ENCODE measurements at places on chromosomes 3 and 15.

- DNase-seq: no peak
Measured at GRCh38 chr15:101246824-101247745, 4.8 kb downstream of the CHSY1 start.

DNA sequence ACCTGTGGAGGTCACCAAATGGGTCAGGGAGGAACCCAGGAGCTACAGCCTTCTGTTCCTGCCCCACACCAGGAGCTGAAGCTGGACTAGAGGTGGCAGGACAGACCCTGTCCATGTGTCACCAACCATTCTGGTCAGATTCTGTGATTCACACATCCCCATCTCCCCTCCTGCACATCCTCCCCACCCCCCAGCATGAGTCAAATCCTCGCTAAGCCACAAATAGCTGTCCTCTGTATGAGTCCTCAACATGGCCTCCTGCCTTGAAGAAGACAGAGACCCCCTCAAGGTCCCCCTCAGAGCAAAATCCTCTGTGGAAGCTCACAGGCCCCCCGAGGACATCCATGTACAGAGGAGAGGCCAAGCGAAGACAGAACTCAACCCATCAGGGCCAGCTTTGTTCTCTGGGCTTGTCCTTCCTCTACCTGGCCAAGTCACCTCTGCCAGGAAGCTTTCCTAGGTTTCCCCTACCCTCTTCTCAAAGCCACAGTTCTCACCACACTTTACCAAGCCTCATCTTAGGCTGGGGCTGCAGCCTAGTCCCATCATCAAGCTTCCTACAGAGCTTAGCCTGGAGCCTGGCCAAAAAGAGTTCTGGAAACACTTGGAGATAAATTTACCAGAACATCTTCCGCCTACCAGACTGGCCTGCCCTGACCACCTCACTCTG, 17.1 kb downstream of the CACNA2D2 start:
- DNase-seq: no peak

GRCh38 chr15:58241872-58242271, 103.7 kb downstream of the AQP9 start:
- DNase-seq: no peak

- no peak for DNase-seq
Measured at GRCh38 chr3:34793057-34793456, 846.3 kb upstream of the ARPP21 start.

- no peak for DNase-seq
Measured at GRCh38 chr3:42852441-42852840, 23.2 kb downstream of the CYP8B1 start.

DNA sequence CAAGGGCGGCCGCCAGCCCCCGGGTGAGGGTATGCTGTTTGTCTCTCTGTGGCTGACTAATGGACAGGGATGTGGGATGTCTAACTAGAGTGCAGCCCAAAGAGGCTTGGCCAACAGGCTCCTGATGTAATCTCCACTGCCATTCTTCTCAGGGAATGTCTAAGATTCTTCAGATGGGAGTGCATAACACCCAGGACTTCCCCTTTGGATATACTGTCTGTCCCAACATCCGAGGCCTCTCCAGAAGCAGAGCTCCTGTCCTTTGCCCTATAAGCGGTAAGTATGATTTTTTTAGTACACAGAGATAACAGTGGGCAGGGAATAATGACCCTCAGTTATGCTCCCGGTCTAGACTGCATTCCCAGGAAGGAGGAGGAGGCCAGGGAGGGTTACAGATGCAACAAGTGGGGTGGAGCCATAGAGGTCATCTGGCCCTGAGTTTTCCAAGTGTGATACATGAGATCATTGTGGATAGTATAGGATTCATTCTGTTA, 62.5 kb upstream of the SLCO2A1 start:
- no peak for DNase-seq

DNA sequence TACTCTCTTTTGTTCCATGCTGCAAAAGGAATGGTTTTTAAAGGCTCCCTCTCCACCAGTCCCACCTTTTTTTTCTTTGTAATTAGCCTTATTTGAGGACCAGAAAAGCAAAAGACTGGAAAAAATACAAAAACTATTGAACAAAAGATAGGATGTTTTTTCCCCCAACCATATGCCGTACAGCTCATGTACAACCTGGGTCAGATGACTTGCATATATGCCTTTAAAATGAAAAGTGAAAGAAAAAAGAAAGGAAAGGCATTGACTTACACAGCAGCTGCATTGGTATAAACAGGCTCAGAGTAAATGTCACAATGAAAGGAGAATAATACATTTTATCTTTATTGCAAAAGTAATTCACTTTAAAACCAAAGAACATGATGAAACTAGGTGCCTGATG, 69.5 kb upstream of the CMC1 start:
- no peak for DNase-seq

GRCh38 chr3:44445786-44446185, 31.7 kb downstream of the ZNF445 start:
- no peak for DNase-seq

DNA sequence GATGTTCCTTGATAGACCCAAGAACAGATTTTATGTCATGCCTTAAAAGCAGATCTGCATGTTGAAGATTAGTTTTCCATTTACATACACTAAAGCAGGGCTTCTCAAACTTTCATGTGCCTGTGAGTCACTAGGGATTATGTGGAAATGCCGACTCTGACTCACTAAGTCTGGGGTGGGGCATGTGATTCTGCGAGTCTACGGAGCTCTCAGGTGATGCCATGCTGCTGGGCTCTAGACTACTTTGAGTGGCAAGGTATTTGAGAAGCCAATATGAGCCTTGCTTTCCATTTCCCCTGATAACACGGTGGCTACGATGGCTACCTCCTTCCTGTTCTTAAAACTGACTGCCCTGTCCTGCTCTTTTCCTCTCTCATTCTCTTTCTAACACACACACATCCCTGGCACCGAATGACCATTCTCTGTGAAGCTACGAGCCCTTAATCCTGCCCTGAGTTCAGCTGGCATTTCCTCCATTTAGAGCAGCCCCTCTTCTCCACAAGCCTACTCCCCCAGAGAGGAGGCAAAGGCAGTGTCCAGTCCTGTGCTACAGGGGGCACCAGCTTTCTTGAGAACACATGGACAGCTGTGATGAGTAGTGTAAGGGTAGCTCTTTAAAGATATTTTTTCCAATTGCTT, 39.7 kb upstream of the PYGO1 start:
- DNase-seq: no peak

DNA sequence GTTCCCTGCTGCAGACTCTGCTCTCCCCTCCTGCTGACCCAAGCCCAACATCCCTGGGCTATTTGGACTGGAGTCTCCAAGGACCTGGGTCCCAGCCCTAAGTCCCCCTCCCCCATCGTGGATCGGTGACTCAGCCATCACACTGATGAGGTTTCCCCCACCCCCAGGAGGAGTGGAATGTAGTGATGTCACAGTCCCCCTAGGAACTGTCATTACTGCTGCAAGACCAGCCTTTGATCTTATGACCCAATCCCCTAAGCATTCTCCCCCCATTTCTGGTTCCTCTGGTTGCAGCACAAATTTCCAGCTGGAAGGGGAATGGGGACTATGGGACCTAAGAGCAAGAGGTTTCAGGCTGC, 63.4 kb upstream of the CSPG4 start:
- DNase-seq: no peak

DNA sequence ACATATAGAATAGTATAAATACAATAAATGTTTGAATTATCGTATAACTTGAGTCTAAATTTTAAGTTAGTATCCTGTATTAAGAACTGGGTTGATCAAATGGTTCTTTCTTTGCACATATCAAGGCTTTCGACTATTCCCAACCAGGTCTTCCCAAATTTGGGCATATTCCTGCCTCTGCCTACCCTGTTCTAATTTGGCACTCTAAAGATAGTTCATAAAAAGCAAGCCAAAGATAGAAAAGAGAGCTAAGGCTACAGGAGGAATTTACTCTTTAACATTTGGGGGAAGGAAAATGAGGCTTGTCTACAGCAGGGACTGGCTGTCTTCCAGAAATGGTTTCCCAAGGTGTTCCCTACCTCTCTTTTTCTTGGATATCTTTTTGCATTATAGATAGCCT, 36.1 kb downstream of the SLC35A5 start:
- no peak for DNase-seq

DNA sequence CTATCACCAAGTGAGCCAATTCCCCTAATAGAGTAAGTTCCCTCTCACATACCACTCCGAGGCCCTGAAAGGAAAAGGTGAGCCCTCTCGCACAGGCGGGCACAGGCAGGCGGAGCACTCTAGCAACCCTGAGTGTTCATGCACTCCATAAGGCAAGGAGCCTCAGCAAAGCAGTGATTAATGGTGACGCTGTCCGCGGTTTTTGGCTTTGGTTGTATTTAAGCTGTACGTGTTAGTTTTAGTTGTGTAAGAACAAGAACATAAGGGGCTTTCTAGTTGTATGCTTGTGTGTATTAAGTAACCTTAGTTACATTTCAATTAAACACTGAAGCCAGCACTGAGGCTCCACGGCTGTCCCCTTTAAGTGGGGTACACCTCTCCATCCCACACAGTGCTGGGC, 33.1 kb downstream of the KLHL25 start:
- DNase-seq: no peak

GRCh38 chr3:117298273-117298672, 588.7 kb downstream of the TUSC7 start:
- DNase-seq: no peak

Data from T-cell (primary cell).